ENCODE measurements at places on chromosomes 12 and 14.

GRCh38 chr14:69135133-69135532 lies 17.8 kb downstream of the DCAF5 start:
- no peak for DNase-seq

DNA sequence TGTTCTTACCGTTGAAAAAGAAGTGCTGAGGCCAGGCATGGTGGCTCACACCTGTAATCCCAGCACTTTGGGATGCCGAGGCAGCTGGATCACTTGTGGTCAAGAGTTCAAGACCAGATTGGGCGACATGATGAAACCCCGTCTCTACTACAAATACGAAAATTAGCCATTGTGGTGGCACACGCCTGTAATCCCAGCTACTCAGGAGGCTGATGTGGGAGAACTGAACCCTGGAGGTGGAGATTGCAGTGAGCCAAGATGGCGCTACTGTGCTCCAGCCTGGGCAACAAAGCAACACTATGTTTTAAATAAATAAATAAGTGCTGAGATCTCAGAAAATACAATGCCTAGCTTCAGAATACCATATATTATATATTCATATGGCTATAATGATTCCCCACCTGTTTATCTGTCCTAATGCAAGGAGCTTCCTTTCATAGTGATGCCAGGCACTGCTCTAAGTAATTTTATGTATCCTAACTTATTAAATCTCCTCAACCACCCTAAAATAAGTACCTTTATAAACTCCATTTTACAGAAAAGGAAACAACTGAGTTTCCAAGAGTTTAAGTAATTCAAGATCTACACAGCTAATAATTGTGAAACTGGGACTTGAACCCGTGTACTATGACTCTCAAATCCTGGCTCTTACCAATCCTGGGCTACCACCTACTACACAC lies 7.3 kb downstream of the PHLDA1 start:
- DNase-seq, result no peak

- no peak for DNase-seq
These were observed 47.6 kb upstream of the SLC2A13 start for GRCh38 chr12:40153432-40153831.

- no peak for DNase-seq
These were observed 4.7 kb downstream of the KDM2B start for GRCh38 chr12:121575952-121576625.

GRCh38 chr14:66746316-66747006 lies 238.5 kb downstream of the GPHN start:
- peak; percentile 6 for DNase-seq

DNA sequence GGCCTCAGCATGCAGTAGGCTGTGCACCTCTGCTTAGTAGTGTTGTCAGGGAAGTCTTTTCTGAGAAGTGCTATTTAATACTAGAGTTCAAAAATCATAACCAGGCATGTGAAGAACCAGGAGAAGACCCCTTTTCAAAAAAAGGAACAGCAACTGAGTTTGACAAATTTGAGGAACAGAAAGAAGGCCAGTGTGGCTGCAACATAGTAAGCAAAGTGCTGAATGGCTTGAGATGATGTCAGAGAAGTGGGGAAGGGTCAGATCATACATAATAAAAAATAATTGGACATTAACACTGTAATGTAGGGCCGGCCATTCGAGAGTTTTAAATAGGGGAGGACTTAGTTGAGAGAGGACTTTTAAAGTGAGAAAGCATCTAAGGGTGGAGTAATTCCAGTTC lies 11.1 kb upstream of the CNTN1 start:
- no peak for DNase-seq

- DNase-seq, result no peak
These were observed 1138.2 kb downstream of the BCL11B start for GRCh38 chr14:98133806-98134205.

DNA sequence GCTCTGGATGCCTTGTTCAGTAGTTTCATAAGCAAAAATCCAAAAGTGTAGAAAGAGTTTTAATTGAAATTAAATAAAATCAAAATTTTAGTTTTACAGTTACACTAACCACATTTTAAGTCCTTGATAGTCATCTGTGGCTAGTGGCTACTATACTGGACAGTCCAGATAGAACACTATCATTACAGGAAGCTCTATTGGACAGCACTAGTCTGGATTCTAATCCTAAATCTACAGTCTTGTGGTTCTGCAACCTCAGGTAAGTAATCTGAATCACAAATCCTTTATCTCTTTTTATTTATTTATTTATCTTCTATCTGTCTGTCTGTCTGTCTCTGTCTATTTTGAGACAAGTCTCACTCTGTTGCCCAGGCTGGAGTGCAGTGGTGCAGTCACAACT lies 18.0 kb downstream of the RAP1B start:
- DNase-seq, result no peak

DNA sequence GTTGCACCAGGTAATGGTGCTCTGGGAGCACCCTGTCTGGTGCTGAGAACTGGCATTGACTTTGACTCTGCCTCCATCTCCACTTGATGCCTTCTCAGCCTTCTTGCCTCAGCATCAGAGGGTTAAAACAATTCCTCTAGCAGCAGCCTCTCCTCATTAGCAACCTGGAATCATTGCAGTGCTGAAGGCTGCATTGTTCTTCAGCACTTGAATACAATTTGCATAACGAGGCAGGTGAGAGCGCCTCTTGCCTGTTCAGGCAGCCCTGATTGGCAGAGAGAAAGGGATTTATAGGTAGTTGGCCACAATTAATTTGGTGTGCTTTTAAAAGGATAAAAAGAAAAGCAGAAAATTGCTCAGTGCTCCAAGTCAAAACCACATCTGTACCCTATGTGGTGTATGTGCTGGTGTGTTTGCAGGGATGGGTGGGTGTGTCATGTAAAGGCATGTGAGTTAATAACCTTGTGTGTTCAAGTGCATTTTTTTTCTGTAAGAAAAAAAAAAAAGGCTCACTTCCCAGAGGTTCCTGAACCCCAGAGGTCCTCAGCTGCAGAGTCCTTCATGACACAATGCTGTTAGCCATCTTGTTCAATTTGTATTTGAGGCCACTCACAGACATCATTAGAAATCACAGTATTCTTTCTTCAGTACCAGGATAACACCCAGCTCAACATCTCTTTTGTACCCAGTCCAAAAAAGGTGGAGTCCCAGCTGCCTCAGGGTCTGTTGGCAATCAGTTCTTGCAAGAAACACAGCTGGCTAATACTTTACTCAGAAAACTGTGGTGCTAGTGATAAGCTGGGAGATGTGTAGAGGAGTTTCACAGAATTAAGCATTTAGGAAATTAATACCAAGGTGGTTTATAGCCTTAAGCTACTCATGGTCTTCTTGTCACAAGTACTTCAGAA lies 385.6 kb downstream of the GRIN2B start:
- no peak for DNase-seq

DNA sequence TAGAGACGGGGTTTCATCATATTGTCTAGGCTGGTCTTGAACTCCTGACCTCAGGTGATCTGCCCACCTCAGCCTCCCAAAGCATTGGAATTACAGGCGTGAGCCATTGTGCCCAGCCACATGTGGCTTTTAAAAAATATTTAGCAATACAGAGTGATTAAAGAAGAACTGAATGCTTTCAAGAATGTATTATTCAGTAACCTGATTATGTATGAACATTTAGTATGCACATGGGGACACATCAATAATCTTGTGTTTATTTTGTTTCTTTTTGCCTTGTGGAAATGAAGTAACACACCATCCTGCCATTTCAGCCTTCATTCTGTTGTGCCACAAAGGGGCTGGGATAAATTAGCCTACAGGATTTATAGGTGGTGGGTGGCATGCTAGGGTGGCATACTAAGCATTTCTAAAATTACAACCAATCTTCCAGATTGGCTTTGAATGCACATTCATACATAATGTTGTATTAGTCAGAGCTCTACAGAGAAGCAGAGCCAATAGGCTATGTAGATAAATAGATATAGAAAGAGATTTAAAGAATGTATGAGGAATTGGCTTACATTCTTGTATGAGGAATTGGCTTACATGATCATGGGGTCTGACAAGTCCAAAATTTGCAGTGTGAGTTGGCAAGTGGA lies 25.5 kb upstream of the TXNRD1 start:
- DNase-seq, result no peak

DNA sequence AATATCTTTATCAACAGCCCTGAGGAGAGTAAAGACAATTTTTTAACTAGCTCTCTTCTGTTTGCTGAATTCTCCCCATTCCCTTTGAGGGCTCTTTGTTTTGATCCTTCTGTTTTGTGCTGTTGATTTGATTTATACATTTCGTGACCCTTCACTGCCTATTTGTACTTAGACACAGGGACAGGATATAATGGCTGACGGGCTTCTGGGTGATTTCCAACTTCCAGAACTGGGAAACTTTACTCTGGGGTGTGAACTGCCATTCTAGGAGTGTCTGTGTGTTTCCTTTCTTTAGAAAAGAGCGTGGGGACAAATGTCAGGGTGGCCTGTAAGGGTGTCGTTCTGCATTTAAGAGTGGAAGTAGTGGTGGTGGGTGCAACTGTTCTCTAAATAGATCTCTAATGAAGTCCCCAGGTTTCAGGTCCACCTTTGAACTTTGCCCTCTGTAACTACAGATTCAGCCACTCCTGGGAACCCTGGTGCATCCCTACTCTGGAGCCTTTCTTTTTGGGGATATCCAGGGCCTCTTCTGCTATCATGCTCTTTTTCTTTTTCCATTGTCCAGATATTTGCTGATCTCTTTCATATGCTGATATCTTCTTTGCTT lies 22.3 kb upstream of the SSPN start:
- DNase-seq, result no peak

Measured in activated naive CD4-positive, alpha-beta T cell treated with anti-CD3 and anti-CD28 coated beads for 36 hours (primary cell).